NCI-H510A (cell line): ENCODE measurements at places on chromosomes 13 and 19.

DNA sequence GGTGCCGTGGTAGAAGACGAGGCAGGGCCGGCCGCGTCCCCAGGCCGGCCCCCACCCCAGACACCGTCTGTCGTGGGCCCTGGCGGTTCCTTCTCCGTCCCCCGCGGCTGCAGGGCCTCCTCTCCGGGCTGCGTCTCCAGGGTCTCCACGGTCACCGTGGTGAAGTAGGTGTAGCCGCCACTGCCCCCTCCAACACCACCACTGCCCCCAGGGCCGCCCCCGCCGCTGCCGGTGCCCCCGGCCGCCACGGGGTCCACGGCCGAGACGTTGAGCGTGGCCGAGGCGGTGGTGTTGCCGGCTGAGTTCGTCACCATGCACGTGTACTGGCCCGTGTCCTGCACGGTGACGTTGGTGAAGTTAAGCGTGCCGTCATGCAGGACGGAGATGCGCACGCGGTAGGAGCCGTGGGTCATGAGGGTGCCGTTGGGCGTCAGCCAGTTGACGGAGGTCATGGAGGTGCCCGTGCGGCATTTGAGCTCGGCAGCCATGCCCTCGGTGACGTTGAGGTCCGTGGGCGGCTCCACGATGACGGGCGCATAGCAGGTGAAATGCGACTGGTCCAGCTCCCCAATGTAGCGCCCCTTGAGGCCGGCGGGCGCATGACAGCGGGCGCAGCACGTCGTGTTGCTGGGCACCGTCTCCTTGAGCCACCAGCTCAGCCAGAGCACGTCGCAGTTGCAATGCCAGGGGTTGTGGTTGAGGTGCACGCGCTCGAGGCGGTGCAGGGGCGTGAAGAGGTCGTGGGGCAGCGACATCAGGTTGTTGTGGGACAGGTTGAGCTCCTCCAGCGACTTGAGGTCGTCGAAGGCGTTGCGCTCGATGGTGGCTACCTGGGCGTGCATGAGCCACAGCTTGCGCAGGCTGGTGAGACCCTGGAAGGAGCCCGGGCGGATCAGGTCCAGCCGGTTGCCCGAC is 4.6 kb upstream of the ASPDH start:
- DNase-seq, result no peak

- DNase-seq, result no peak
These were observed 79.5 kb downstream of the KLF5 start for GRCh38 chr13:73138276-73138637.

GRCh38 chr19:35785339-35785627 is 9.9 kb downstream of the ARHGAP33 start:
- no peak for DNase-seq

DNA sequence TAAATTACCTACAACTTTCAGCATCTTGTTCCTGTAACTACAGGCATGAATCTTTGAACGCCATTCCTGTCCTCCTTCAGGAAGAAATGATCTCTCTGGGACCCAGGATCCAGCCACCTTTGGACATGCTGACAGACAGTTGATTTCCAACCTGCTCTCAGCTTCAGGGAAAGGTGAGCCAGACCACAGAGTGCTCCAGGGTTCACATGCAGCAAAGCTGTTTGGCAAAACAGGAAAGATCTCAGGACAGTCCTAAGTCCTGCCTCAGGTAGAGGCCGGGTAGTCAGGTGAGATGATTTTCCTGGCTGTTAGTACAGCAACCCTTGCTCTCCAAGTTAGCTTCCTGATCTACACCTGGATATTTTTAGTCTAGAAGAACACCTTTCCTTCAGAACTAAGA is 9.1 kb downstream of the SLC15A1 start:
- no peak for DNase-seq

DNA sequence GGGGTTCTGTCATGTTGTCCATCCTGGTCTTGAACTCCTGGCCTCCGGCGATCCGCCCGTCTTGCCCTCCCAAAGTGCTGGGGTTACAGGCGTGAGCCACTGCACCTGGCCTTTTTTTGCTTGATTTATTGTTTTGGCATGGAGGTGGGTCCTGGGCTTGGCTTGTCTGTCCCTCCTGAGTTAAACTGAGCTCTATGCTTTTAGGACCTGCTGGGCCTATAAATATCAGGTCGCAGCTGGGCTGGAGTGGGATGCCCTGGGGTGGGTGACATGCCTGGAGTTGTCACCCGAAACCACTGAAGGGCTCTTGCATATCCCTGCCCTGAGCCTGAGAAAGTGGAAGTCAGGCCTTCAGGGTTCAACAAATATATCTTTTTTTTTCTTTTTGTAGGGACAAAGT is 5.5 kb downstream of the ARRDC5 start:
- no peak for DNase-seq

- DNase-seq, result no peak
These were observed 2.3 kb downstream of the SPPL2B start for GRCh38 chr19:2330632-2331284.

- no peak for DNase-seq
These were observed 2549.4 kb downstream of the PCDH9 start for GRCh38 chr13:64680739-64681138.

GRCh38 chr13:66301006-66301405 is 929.1 kb downstream of the PCDH9 start:
- no peak for DNase-seq

DNA sequence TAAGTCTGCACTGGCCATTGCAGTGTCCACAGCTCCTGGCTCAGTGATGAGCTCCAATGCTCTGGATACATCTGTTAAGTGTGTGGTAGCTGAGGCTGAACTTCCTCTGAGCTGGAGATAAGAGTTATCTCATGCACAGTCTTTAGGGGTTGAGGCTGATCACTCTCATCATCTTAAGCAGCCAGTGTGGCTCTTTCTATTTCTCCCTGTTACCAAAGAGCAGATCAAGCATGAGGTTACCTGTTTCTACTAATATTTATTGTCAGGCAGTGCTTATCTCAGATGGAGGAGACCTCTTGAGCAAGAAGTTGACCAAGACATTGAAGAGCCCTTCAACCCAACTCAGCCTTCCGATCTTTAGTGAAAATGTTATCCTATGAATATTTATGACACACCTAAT is 6.6 kb upstream of the OR10H2 start:
- DNase-seq, result no peak

- DNase-seq, result no peak
These were observed 718.8 kb upstream of the SGCG start for GRCh38 chr13:22461854-22462490.

- DNase-seq, result no peak
These were observed 3.4 kb upstream of the KLF16 start for GRCh38 chr19:1866693-1867348.

DNA sequence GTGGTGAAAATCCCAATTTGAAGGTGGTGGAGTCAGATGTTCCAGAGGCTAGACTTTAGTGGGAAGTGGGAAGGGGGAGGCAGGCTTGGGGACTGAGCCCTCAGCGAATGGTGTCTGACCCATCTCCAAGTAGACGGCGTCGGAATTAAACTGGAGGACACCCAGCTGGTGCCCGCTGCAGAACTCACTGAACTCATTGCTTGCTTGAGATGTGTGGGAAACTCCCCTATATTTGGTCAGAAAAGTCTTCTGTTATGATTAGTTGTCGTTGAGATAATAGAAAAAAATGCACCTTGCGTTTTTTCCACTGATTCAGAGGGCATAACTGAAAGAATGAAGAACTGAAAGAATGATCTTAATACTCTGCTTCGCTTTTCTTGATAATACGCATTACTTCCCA is 871 bp upstream of the ZNF583 start:
- DNase-seq, result no peak
